ENCODE measurements at places on chromosomes 3 and 15.

GRCh38 chr3:105409364-105409763 is 42.7 kb downstream of the ALCAM start:
- no peak for DNase-seq

DNA sequence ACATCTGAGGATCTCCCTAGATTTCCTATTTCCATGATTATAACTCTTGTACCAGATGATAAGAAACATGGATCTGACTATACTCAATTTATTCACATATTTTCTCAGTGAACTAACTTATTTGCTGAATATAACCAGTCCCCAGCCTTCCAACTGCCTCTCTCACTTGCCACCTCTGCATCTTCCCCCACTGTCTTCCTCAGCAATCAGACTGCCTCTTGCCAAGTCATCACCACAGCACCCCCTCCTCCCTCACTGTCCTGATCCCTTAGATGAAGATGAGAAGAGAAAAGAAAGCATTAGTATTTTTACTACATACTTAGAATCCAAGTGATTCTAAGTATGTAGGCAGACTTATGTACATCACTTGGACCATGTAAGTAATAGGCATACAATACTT is 71.9 kb downstream of the GTPBP8 start:
- no peak for DNase-seq

DNA sequence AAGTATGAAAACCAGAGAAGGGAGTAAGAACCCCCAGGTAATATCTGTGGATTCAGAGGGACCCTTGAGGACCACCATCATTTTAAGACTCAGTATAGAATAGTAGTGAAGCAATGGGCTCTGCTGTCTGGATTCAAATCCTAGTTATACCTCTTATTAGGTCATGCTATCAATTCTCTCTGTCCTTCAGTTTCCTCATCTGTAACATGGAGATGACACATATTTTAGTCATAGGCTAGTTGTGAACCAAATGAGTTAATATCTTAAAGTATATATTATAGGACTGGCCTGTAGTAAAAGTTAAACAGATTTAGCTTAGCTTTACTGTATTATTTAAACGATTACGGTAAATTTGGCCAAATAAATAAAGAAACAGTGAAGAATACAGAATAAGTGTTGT is 177.3 kb upstream of the GOLIM4 start:
- no peak for DNase-seq

GRCh38 chr15:80177156-80177555 is 24.4 kb downstream of the FAH start:
- no peak for DNase-seq

DNA sequence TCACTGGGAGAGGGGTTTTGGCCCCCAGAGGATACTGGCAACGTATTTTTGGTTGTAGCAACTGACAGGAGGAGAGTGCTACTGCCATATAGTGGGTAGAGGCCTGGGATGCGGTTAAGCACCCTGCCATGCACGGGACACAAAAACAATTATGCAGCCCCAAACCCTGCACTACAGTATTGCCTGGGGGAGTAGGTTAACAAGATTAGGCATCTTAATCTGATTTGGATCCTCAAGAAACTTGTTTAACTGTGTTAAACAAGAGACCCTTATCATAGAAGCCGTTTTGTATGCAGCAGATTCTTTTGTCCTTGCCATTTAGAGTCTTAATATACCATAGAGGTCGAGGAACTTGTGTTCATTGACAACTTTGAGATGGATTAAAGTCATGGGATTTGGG is 3.4 kb downstream of the PHLDB2 start:
- DNase-seq, result no peak

DNA sequence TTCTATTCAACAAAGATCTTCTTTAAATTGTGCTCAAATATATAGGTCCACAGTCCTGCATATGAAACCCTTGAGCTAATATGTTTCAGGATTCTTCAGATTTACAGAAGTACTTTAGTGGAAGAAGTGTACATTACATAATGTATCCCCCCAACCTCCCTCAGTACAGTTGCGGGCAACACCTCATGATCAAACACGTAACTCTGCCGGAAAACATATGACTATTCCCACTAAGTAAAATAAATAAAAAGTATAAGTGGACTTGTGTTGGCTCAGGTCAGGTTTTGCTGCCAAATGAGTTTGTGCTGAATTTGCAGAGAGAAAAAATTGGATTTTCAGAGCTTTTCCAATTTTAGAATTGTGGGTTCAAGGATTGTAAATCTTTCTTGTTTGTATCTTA is 267.6 kb upstream of the MDFIC2 start:
- no peak for DNase-seq

GRCh38 chr3:171285287-171285686 is 174.9 kb downstream of the TNIK start:
- DNase-seq, result no peak

- DNase-seq, result no peak
Observed at GRCh38 chr3:100107221-100107814, 7.0 kb downstream of the FILIP1L start.

- no peak for DNase-seq
Observed at GRCh38 chr15:66186049-66186825, 67.3 kb downstream of the MEGF11 start.

DNA sequence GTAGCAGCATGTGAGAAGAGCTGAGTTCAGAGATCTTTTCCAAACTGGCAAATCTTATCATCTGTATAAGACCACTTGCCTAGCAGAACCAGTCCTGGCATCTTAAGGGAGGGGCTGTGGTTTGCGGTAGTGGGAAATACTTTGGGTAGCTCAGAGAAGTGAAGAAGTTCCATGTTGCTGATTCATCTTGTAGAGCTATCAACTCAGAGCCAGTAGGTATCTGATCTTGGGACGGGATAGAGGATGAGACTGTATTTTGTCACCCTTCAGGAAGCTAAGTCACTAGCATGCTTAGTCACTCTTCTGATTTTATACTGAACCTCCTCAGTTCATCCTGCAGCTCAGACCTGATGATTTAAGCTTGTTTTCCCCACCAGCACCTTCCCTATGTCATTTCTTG is 211.4 kb downstream of the NR1D2 start:
- DNase-seq, result no peak

Measured in NCI-H446 (cell line).